Tracheal epithelial cell (primary cell): ENCODE measurements at places on chromosomes 1 and 21. TPM values are rescaled to one million over a fixed set of nuclear protein-coding genes. Genes with fewer than 3 reads are reported as not detected.

Gene HMGN1
- total RNA-seq = 233 and 254 TPM in 2 replicates

Gene PSMB4
- 319 and 373 TPM in 2 replicates for total RNA-seq

Gene C1orf185
- not detected in 2 replicates for total RNA-seq

Gene TSSK3
- not detected in 2 replicates for total RNA-seq
